ENCODE measurements at places on chromosomes 1 and 21.

- DNase-seq: no peak
Observed at GRCh38 chr1:9320520-9321479, 28.1 kb downstream of the SPSB1 start.

- no peak for DNase-seq
Observed at GRCh38 chr1:110559157-110559556, 40.2 kb upstream of the KCNA10 start.

GRCh38 chr1:18109058-18109755 is 1.6 kb downstream of the IGSF21 start:
- DNase-seq: no peak

- DNase-seq: no peak
Observed at GRCh38 chr1:39789571-39790110, 976 bp upstream of the BMP8B start.

DNA sequence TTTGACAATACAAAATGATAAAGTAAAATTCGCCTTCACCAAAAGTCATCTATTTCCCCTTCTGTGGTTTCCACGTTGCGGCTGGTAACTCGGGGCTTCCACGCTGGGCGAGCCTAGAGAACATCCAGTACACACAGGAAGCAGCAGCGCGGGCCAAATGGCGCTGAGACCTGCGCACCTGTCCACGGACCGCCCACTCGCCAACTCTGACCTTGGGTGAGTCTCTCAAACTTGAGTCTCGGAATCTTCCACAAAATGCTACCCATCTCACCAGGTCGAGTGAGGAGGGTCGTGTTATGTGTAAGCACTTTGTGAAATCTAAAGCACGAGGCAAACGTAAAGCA is 820 bp upstream of the TTF2 start:
- peak; percentile 88 for DNase-seq

DNA sequence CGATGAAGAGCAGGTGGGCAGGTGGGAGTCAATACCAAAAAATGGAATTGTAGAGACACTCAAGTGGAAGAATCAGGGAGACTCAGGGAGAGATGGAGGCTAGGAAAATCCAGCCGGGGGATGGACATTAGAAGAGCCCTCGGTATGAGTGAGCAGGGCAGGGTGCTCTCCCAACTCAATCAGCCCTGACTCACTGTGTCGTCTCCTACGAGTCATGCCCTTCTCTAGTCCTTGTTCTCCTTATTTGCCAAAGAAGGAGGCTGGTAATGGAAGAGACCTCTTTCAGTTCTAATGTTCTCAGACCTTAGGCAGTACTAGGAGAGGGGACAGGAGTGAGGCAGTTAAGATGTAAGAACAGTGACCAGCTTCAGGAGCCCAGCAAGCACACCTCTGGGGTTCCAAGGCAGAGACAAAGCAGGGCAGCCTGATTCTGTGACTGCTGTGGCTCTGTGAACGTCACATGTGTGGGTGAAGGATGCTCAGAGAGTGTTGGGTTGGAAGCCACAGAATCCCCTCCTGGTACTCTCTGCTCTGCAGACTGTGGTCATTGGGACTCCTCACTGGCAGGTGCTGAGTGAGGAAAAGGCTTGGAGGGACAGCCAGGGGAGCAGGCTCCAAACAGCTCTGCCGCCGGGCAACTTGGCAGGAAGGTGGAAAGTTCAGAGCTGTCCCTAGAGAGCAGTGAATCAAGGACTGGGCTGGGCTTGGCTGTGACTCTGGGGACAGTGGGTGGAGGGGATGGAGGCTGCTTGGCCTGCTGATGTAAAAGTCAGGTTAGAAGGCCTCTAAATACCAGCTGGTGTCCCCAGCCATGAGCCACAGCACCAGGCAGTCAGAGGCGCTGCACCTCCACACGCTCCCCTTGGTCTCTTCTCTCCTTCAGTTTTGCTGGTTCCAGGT is 11.1 kb upstream of the GJA5 start:
- DNase-seq: no peak

DNA sequence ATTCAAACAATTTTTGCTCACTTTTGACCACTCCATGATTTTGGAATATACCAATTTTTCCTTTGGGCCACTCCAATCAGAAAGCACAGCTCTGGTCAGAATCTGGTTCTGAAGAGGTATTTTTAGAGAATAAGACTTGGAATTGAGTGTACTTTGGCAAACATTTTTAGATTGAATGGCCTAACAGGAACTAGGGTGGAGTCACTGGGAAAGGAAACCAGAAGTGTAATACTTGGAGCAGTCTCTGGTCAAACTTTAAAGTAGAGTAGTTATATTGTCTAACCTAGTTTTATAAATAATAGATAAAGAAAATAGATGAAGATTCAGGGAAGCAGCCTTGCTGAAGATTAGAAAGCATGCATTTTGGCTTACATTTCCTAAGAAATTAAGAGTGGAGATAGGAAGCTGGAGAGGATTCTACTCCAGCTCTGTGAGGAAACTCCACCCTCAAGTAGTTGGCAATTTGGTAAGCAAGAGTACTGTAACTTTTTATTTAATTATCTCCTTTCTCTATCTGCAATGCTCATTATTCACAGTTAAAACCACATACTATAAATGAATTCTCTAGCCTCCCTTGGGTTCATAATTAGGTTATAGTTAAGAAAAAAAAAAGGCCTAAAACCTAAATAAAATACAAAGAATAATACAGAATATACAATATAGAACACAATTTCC is 15.8 kb downstream of the STIL start:
- no peak for DNase-seq

GRCh38 chr1:246482805-246483568 is 24.1 kb downstream of the SMYD3 start:
- DNase-seq: no peak

- DNase-seq: no peak
Observed at GRCh38 chr1:16189921-16190621, 22.4 kb downstream of the ARHGEF19 start.

DNA sequence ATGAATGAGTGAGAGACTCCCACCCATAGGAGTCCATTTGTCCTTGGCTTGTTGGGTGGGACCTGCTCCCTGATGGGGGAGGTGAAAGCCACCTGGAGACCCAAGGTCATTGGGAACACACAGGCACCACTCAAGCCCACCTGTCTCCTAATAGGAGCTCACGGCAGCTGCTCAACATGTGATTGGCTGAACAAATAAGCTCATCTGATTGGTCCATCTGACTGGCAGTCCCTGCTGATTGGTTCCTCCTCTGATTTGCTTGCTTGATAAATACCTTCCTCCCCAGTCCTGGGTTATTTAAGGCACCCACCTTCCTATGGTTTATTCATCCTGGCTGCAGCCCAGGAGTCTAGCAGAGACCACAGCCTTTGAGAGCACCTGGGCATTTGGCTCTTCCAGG is 502.9 kb downstream of the PTPRU start:
- DNase-seq: no peak

DNA sequence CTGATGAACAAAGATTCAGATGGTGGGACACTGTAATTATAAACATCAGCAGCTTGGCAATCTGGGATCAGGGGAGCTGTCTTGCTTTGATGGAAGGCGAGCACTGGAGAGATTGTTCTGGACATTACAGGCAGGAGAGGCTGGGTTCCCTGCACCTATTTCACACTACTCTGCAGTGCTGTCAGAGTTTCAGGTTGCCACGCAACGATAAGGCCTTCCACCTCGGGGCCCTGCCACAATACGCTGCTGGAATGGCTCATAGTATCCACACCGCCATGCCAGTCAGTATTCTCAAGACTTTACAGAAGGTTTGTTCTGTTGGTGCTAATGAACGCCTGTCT is 96.8 kb downstream of the GLIS1 start:
- peak; percentile 28 for DNase-seq

GRCh38 chr1:245583575-245584330 is 429.0 kb downstream of the KIF26B start:
- peak; percentile 47 for DNase-seq

DNA sequence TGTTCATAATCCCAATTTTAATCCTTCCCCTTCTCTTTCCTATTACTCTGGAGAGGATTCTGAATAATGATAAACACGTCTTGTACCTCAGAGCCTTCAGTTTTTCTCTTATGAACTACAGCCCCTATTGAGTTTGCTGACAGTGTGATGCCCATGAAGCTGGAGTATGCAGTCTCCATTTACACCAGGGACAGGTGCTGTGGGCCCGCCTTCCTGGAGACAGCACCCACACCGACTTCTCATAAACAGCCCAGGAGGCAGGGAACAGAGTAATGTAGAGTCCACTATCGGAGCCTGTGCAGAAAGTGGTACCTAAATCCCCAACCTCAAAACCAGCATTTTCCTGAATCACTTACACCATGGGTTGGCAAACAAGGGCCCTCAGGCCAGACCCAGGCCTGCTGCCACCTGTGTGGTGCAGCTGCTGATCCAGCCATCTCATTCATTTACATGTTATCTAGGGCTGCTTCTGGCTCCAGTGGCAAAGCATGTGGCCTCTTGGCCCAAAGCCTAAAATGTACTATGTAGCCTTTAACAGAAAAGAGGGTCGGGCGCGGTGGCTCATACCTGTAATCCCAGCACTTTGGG is 95.1 kb upstream of the KRTAP19-8 start:
- no peak for DNase-seq

GRCh38 chr1:11394592-11395245 is 84.2 kb upstream of the DISP3 start:
- DNase-seq: no peak

DNA sequence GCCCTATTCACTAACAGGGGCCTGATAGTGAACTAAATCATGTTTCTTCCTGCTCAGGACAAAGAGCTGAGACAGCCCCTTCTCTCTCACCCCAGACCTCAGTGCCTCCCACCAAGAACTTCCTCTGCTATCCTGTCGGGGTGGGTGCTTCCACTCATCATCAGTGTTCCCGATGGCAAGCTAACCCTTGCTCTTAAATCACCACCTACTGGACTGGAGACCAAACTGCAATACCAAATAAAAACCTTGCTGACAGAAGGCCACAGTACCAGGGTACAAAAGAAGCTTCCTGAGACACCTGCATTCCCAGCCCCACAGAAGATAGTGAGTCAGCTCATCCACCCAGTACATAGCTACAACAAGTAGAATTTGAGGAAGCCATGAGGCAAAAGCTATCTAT is 799.5 kb downstream of the LTN1 start:
- no peak for DNase-seq

GRCh38 chr1:6700853-6701436 is 671 bp downstream of the DNAJC11 start:
- DNase-seq: no peak

DNA sequence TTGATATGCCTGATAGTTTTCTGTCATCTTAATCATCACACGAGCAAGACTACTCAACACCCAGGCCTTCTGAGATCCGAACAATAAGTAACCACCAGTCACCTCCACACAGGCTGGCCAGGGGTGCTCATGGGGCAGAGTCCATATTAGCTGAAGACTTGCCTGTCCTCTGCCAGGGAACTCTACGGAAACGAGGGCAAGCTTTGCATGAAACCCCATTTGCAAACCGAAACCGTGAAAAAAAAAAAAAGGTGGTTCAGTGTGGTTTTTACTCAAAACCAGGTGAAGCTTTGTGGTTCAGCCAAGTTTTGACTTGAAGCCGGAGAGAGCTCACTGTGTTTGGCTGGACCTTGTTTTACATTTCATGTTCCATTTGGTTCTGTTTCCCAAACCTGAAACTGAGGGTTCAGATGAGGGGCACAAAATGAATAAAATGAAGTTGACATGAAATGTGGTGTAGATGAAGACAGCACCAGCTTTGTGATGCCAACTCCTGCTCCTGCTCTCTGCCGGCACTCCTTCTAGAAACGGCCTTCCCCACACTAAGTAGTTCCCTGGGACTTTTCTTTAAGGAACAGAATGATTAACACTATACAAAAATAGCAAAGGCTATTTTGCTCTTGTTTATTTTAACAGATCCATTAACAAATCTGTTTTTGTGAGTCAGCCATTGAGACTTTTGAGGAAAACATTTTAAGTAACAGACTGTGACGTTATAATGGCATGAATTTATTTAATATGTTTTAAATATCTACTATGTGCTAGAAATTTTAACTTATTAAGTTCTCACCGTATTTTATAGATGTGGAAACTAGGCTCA is 74.7 kb downstream of the RUNX1 start:
- peak; percentile 80 for DNase-seq

GRCh38 chr1:15948595-15949452 is 27.1 kb downstream of the ZBTB17 start:
- no peak for DNase-seq

GRCh38 chr1:119771016-119771415 is 2.3 kb upstream of the HMGCS2 start:
- no peak for DNase-seq

GRCh38 chr1:195195423-195196057 is 1412.7 kb downstream of the KCNT2 start:
- DNase-seq: no peak

GRCh38 chr21:26835027-26835713 is 10.0 kb downstream of the ADAMTS1 start:
- no peak for DNase-seq

- DNase-seq: peak; percentile 74
Observed at GRCh38 chr1:207077470-207078377, 10.9 kb upstream of the C4BPB start.

DNA sequence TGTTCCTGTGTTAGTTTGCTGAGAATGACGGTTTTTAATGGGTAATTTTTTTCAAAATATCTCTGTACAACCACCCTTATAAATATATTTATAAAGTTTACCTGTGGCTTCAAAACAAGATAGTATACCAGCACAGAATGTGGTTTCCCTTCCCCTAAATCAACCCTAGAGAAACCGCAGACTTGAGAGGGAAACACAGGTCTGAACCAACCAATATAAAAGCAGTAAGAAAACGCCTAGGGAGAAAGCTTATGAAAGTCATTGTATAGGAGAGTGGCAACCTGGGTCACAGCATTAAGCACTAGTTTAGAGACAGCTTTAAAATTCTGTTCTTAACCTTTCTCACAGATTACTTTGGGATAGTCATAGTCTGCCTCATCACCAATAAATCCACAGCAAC is 180.6 kb upstream of the LHX8 start:
- DNase-seq: no peak

DNA sequence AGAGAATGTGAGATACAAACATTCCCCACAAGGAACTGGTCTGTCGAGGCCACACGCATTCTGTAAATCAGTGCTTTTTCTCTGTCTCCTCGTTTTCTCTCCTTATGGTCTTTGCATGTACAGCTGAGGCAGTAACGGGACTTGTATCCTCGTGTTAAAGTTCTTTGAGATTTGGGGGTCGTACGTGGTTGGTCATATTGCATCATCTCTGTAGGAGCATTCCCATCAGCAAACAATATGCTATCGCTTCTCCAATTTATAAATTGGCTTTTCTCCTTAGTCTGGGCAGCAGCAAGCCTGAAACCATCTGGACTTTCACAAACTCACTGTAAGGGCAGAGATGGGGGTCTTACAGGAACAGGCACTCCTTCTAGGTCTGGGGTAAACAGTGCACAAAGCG is 13.0 kb upstream of the TRIM17 start:
- DNase-seq: no peak

DNA sequence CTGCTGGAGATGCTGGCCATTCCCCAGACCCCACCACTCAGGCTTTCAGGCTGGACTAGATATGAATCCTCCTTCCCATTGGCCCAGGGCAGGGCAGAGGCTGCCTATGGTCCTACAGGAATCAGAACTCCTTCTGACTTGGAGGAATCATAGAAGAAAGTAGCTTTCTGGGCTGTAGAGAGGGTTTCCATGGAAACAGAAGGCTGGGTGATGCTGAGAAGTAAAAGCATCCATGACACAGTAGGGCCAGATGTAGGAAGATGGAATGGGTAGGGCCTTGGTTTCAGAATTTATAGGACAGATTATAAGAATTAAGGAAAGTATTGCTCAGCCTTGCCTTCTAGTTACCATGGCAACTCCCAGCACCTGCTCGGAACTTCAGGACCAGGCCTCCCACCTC is 9.0 kb downstream of the NT5C1A start:
- DNase-seq: no peak
